Activated T-cell treated with anti-CD3 and anti-CD28 coated beads for 48 hours (primary cell): ENCODE measurements at places on chromosomes 4 and X.

GRCh38 chrX:11435568-11435967 is 142.4 kb downstream of the AMELX start:
- no peak for DNase-seq

- DNase-seq, result no peak
These were observed 62.2 kb upstream of the FRMPD4 start for GRCh38 chrX:12076046-12076445.

- no peak for DNase-seq
These were observed 138.6 kb upstream of the APOOL start for GRCh38 chrX:84865113-84865512.

DNA sequence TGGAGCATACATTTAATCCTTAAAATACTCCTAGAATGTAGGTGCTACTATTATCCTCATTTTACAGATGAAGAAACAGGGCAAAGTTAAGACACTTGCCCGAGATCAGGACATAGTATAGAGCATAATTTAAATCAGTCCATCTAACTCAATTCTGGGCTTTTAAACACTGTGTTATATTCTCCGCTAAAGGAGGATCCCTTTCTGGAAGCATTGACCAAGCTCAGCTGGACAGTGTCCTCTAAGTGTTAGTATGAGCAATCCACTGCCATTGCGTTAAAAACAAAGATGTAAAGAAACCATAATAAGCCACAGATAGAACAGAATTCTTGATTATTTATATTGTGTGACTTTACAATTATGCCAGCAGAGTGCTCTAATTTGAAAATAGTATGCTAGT is 207.0 kb downstream of the ARHGAP24 start:
- no peak for DNase-seq

GRCh38 chr4:8307121-8307520 is 37.6 kb downstream of the HTRA3 start:
- no peak for DNase-seq

- no peak for DNase-seq
These were observed 118.4 kb downstream of the COL25A1 start for GRCh38 chr4:109183931-109184490.

DNA sequence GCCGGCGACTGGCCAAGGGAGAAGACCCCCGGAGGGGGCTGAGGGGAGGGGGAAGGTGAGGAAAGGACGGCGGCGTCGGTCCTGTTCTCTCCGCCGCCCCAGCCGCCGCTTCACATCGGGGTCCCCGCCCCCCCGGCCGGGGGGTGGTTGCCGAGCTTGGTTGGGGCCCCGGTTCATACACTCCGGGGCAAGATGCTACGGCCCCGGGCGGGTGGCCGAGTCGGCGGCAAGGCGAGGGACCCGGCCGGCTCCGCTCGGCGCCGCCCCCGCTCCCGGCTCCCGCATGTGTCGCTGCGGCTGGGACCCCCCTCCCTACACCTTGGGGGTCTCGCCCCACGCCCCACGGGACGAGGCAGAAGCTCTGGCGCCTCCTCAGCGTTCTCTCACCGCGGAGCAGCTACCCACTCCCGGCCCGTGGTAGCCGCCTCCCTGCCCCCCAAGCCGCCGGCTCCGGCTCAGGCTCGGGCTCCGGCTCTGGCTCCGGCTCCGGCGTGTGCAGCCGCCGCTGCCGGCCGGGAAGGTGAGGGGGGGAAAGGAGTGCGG is 461 bp downstream of the FBXW7 start:
- peak; percentile 23 for DNase-seq

DNA sequence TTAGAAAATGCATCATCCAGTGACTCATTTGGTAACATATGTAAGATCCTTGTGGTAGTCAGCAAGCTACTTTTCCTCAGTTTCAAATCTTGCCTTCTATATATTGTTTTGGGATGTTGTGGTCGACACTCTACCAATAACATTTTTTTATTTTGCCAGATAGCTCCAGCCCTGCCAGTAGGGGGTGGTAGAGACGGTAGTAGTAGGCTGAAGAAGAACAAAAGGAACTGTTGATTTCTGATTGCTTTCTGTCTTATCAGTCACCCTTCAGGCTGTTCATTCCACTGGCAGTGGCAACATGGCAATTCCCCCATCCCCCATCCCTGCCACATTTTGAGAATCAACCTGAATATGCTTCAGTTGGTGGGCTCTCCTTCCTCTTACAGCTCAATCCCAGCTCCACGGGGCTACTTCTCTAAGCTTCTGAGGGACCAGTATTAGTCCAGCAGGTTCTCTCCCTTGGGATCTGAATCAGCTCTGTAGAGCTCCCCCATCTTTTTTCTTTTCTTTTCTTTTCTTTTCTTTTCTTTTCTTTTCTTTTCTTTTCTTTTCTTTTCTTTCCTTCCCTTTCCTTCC is 171.5 kb upstream of the VEGFC start:
- no peak for DNase-seq

GRCh38 chrX:153476666-153477363 is 6.4 kb upstream of the HAUS7 start:
- no peak for DNase-seq

GRCh38 chrX:46572340-46572936 is 1.1 kb upstream of the CHST7 start:
- DNase-seq, result peak; percentile 37

DNA sequence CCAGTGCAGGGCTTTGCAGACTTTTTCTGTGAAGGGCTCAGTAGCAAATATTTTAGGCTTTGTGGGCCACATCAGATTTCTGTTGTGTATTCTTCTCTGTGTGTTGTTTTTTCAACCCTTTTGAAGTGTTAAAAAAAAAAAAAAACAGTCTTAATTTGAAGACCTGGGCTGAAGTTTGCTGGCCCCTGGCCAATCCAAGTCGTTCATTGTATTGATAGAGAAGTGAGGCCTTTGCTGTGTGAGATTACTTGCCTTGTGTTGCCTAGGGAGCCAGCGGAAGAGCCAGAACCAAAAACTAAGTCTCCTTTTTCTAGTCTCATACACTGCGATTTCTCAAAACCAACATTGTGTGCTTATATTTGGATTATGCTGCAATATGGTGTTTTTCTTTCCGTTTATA is 46.9 kb downstream of the MTM1 start:
- no peak for DNase-seq

GRCh38 chr4:94390804-94391410 is 48.3 kb upstream of the HPGDS start:
- DNase-seq, result no peak

- DNase-seq, result no peak
These were observed 43.6 kb upstream of the UPRT start for GRCh38 chrX:75230296-75230695.

DNA sequence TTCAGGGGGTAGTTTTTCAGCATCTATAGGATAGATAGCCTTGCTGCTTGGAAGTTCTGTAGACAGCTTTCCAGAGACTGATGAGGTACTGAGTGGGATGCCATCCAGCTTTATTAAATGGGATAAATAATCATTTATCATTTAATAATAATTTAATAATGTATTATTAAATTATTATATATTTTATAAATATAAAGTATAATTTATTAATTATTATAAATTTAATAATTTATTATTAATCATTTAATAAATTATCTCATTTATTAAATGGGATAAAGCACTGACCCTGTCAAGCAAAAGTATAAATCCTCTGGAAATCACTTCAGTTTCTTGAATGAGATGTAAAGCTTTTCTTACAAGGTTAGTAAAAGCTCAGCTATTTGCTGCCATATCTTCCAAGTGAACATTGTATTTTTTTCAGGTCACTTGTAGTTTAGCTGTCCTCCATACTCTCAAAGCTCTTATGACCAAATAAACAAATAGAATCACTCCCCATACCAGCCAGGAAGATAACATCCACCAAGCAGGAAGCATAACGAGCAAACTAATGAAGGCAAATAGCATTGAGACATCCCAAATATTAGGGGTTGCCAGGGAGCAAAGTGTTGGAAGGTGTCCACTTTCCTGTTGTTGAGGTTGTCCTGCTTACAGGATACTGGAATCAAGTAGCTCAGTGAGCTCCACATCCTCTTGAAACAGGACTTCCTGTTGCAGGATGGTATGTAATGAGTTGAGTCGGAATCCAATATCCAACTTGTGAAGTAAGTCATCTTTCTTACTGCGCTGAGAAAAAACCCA is 88.9 kb downstream of the ZNF674 start:
- no peak for DNase-seq

GRCh38 chr4:16503421-16504100 is 277.3 kb upstream of the TAPT1 start:
- DNase-seq, result no peak

DNA sequence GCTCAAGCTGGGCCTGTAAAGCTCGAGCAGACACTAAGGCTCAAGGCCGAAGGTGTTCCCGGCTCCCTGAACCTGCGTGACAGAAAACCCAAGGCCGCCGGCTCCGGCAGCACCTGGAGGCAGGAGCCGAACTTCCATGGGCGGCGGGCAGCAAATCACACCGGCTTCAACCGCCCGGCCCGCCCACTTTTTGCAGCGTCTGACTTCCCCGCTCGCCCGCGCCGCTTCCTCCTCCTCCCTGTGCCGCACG is 940 bp upstream of the NSD2 start:
- DNase-seq, result peak; percentile 81

DNA sequence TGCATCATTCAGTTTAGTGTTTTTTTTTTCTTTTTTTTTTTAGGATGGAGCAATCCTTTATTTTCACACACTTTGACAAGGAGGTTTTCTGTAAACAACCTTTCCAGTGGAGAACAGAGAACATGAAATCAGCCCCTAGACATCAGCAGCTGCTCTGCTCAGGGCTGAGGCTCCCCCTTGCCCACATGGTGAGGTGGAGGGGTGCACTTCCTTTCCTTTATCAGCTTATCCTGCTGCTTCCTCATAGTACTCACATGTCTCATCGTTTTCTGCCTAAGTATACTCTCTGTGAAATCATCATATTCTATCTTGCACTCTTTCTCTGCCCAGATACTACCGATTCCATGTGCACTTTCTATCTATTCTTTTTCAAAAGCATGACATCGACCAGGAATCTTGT is 47.6 kb upstream of the PRSS12 start:
- no peak for DNase-seq

- DNase-seq, result no peak
These were observed 88.6 kb upstream of the PTCHD1 start for GRCh38 chrX:23246001-23246400.

- DNase-seq, result no peak
These were observed 174.0 kb upstream of the IL15 start for GRCh38 chr4:141462361-141462760.

- no peak for DNase-seq
These were observed 162.4 kb upstream of the IL15 start for GRCh38 chr4:141473952-141474351.

- no peak for DNase-seq
These were observed 510.3 kb downstream of the TECRL start for GRCh38 chr4:63898961-63899360.

DNA sequence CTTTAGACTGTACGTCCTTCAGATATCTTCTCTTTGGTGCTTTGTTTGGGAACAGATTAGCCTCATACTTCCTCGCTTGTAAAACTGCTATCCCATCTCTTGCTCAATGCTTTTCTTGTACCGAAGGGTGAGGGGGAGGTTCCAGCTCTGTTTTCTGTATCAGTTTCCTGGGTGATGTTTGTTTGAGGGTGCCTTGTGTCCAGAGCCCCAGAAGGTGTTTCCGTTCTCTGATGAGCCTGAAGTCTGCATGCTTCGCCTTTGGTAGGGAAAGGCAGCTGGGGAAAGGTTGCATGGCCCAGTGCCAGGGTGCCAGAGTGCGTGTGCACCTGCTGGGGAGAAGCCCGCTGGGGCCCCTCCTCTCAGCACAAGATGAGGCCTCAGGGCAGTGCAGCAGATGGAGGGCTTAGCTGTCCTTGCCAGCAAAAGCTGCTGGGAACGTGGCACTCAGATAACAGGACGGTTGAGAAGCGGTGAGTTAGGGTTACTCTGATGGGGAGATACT is 73.7 kb downstream of the TBL1X start:
- DNase-seq, result no peak

GRCh38 chrX:131975851-131976250 is 47.3 kb upstream of the STK26 start:
- no peak for DNase-seq

DNA sequence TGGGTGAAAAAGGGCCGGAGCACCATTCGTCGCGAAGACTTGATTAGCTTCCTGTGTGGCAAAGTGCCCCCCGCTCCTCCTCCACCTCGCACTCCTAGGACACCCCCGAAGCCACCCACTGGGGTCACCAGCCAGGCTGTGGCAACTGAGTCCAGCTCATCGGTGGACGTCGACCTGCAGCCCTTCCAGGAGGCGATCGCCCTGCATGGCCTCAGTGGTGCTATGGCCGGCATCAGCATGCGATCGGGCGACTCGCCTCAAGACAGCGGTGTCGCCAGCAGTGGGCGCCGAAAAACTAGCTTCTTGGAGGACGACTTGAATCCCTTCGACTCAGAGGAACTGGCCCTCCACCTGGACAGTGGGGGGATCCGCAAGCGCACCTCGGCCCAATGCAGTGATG is 126.8 kb upstream of the CXorf66 start:
- DNase-seq, result no peak

- DNase-seq, result no peak
These were observed 43.1 kb downstream of the PNMA5 start for GRCh38 chrX:152950786-152951185.

GRCh38 chrX:31199056-31199839 is 127.4 kb upstream of the FTHL17 start:
- no peak for DNase-seq

DNA sequence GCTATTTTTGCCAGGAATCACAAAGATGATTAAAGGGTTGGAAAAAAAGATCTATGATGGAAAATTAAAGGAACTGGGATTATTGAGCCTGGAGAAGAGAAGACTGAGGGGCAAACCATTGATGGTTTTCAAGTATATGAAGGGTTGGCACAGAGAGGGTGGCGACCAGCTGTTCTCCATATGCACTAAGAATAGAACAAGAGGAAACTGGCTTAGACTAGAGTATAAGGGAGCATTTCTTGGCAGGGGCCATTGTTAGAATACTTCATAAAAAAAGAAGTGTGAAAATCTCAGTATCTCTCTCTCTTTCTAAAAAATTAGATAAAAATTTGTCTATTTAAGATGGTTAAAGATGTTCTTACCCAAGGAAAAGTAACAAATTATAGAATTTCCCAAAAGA is 75.1 kb downstream of the NPNT start:
- DNase-seq, result no peak
